ENCODE measurements at places on chromosomes 16 and 17.

GRCh38 chr16:7400117-7400890 lies 67.7 kb downstream of the RBFOX1 start:
- no peak overlapping the region for H3K4me3 ChIP-seq
- no peak for DNase-seq
- H3K27me3 ChIP-seq: no peaks in the 10 kb centered on the region
- H3K4me1 ChIP-seq: no peaks in the 10 kb centered on the region
- no peak overlapping the region for H3K27ac ChIP-seq

- no peak overlapping the region for H3K4me3 ChIP-seq
- H3K27me3 ChIP-seq: no peaks in the 10 kb centered on the region
Measured at GRCh38 chr16:48102083-48103008, 53.4 kb downstream of the ABCC12 start.

GRCh38 chr16:71647391-71647790 lies 21.4 kb downstream of the MARVELD3 start:
- DNase-seq: no peak
- no peaks in the 10 kb centered on the region for H3K4me1 ChIP-seq
- H3K27me3 ChIP-seq: no peaks in the 10 kb centered on the region

DNA sequence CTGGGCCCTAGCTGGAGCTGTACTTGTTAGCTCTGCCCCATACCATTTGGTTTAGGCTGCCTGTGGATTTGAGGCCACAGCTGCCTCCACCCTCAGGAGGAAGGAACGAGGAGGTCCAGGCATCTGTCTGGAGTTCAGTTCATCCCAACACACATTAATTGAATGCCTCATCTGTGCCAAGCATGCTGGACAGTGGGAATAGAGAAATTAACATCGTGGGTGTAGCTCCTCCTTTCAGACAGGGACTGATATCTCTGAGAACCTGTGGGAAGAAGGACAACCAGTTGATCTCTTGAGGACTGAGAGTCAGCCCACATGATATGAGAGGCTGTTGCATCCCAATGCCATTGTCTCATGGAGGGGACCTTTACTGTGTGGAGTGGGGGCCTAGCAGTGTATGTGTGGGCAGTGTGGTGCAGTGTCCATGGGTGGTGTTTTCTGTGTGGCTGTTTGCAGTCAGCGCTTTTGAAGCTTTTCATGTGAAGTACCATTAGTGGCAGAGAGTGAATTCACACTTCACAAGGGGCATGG lies 29.4 kb upstream of the DDX52 start:
- H3K27me3 ChIP-seq: no peaks in the 10 kb centered on the region
- no peak for DNase-seq
- no peak overlapping the region for H3K4me3 ChIP-seq
- H3K4me1 ChIP-seq: no peaks in the 10 kb centered on the region
- no peak overlapping the region for H3K27ac ChIP-seq

- no peak overlapping the region for H3K27ac ChIP-seq
- H3K4me3 ChIP-seq: peak overlapping the region; percentile 44
- peaks cover 82% of the 10 kb centered on the region for H3K27me3 ChIP-seq
- H3K4me1 ChIP-seq: no peaks in the 10 kb centered on the region
Measured at GRCh38 chr17:7651097-7651664, 455 bp downstream of the ATP1B2 start.

DNA sequence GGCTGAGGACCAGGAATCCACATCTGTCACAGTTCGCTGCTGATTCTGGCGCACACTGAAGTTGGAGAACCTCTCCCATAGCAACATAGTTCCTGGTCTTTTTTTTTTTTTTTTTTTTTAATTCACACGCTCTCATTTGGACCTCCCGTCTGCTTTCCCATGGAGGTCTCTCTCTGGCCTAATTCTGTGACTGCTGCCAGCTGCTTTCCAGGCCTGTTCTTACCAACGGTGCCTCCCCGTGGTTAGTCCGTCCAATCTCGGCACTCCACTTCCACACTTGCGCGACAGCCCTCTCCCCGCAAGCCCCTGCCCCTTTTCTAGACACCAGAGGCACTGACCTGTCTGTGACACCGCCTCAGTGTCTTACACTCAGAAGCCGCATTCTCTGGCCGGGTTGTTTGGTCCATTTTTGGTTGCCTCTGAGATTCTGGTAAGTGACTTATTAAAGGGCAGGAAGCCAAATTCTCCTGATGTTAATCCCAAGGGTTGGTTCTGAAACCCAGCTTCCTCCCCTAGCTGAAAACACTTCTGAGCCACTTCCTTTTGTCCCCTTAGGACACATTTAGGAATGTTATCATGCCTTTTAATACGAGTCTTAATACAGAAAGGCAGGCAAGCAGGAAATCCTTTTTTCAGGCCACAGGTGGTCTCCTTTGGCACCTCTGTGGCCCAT lies 1.1 kb upstream of the AKTIP start:
- peak overlapping the region; percentile 87 for H3K4me3 ChIP-seq
- peak; percentile 19 for DNase-seq
- peak overlapping the region; percentile 85 for H3K27ac ChIP-seq
- peaks cover 21% of the 10 kb centered on the region for H3K4me1 ChIP-seq
- H3K27me3 ChIP-seq: no peaks in the 10 kb centered on the region

DNA sequence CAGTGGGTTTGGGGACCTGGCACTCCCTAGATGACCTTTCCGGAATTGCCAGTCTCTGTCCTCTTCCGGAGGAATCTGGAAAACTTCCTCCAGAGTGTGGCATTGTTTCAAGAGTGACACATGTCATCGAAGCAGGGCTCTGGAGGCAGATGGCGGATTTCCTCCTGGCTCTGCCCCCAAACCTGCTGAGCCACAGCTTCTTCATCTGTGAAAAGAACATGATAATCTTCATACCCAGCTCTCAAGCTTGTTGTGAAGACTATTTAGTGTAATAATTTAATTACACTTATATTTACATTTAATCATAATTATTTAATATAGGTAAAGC lies 19.7 kb upstream of the TEX2 start:
- no peaks in the 10 kb centered on the region for H3K36me3 ChIP-seq
- no peak overlapping the region for H3K27ac ChIP-seq
- no peaks in the 10 kb centered on the region for H3K27me3 ChIP-seq
- no peak for DNase-seq
- H3K4me1 ChIP-seq: peaks cover 15% of the 10 kb centered on the region

DNA sequence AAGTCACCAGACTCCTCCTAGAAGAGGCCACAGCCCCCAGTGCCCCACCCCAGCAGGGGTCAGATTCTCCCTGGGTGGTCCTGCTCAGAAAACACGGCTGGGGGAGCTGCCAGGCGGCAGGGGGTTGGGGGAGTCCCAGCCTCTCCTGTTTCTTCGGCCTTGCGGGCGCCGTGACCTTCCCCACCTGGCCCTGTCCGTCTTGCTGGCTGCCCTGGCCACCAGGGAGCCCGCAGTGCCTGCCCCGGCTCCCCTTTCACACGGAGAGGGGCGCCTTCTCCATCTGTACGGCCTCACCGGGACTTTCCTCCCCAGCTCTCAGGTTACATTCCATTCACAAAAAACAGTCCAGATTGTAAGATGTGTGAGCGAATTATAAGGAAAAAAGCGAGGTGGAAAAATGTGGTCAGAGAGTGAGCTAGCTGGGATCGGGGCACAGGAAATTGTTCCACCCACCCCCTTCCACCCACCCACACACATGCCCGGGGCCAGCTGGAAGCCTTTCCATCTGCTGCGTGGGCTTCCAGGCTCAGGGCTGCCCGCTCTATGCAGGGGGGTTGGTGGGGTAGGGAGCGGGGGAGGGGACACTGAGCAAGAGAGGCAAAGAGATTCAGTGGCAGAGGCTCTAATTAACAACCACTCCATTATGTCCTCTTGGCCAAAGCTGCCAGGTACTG lies 14.6 kb upstream of the CIBAR2 start:
- no peak for DNase-seq
- H3K36me3 ChIP-seq: no peaks in the 10 kb centered on the region
- H3K27me3 ChIP-seq: peaks cover 71% of the 10 kb centered on the region

DNA sequence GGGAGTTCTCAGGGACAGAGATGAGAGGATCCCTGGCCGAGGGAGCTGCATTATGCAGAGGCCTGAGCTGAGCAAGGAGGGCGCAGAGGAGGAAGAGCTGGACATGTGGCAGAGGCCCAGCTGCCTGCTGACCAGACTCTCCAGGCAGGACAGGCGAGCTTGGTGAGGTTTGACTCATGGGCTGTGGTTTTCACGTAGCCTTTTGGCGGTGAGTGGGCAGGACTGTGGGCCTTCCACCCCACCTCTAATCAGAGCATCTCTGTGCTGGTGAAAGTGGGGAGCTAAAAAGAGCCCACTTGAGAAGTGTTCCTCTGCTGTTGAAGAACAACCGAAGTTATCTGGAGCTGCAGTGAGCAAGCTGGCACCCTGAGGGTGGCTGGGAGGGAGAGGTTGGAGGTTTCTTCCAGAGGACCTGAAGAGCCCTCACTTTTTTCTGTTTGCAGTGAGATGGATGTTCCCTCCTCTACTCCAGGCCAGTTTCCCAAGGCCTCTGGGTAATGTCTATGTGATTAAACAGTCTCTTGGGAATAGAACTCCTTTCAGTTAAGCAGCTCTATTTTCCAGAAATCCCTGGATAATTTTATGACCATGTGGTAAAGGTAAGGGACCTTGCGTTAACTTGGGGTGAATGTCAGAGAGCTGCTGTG lies 11.9 kb downstream of the EPN2 start:
- no peak for DNase-seq
- no peak overlapping the region for H3K27ac ChIP-seq
- no peaks in the 10 kb centered on the region for H3K36me3 ChIP-seq
- no peaks in the 10 kb centered on the region for H3K27me3 ChIP-seq
- H3K4me3 ChIP-seq: no peak overlapping the region

GRCh38 chr16:86758932-86759331 lies 180.6 kb downstream of the FOXL1 start:
- H3K4me1 ChIP-seq: no peaks in the 10 kb centered on the region
- DNase-seq: no peak
- peaks cover 67% of the 10 kb centered on the region for H3K27me3 ChIP-seq
- no peak overlapping the region for H3K4me3 ChIP-seq
- H3K36me3 ChIP-seq: no peaks in the 10 kb centered on the region

- no peak overlapping the region for H3K27ac ChIP-seq
- no peaks in the 10 kb centered on the region for H3K27me3 ChIP-seq
- no peaks in the 10 kb centered on the region for H3K36me3 ChIP-seq
- H3K4me3 ChIP-seq: peak overlapping the region; percentile 64
- peak; percentile 35 for DNase-seq
Measured at GRCh38 chr17:28384281-28385036, 13.0 kb downstream of the SARM1 start.

- H3K4me3 ChIP-seq: no peak overlapping the region
- no peak overlapping the region for H3K27ac ChIP-seq
- no peak for DNase-seq
- H3K27me3 ChIP-seq: no peaks in the 10 kb centered on the region
- no peaks in the 10 kb centered on the region for H3K36me3 ChIP-seq
- H3K4me1 ChIP-seq: no peaks in the 10 kb centered on the region
Measured at GRCh38 chr16:1884889-1885288, 12.9 kb upstream of the MEIOB start.

DNA sequence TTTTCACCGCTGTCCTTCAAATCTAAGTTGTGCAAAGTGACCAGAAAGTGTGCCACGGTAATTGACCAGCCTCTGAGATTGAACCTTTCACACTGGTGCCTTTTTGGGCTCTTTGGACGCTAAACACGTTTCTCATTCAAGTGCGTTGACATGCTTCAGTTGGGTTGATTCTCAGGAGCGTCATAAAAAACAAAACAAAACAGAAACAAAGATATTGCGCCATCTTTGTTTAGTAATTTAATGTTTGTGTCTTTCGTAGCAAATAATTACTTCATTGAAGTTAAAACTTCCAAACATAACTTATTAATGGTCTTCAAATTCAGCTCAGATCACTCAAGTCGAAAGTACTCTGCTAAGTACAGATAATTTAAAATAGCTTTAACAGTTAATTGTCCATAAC lies 80.2 kb downstream of the OR1D5 start:
- no peak overlapping the region for H3K27ac ChIP-seq
- no peak for DNase-seq
- peaks cover 14% of the 10 kb centered on the region for H3K27me3 ChIP-seq

DNA sequence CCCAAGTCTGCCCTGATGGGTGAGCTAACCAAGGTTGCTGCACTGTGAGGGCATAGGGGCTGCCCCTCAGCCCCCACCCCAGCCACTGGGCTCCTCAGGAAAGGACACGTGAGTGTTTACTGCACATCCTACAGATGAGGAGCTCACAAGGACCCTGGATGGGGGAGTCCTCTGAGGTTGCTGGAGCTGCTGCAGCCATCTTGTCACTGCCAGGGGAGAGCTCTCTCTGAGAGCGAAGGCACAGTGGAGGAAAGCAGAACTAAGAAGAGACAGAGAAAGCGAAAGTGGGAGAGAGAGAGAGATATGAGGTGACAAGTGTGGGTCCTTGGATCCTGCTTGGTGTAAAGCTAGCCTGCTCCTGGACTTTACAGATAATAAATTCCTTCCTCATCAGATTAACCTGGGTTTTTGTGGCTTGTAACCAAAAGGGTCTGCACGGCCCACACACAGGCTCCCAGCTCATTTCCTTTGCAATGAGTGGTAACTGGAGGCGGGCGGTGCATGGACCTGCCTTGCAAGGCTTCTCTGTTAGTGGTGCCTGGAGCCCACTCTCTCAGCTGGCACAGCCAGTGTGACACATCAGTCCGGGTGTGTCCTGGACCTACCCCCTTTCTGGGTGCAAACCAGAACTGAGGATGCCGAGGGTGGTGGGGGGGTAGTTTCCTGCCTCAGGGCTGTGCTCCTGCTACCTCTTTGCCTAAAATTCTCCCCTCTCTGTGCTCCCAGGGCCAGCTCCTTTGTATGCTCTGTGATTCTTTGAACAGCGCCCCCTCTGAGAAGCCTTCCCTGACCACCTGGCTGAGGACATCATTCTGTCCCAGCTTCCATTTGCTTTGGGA lies 14.2 kb downstream of the SNX20 start:
- DNase-seq: no peak
- no peaks in the 10 kb centered on the region for H3K4me1 ChIP-seq
- no peaks in the 10 kb centered on the region for H3K27me3 ChIP-seq
- H3K36me3 ChIP-seq: peaks cover 2% of the 10 kb centered on the region

- H3K4me3 ChIP-seq: no peak overlapping the region
- H3K36me3 ChIP-seq: no peaks in the 10 kb centered on the region
- peaks cover 93% of the 10 kb centered on the region for H3K27me3 ChIP-seq
- no peak overlapping the region for H3K27ac ChIP-seq
Measured at GRCh38 chr17:79045842-79046196, 21.9 kb downstream of the C1QTNF1 start.

GRCh38 chr17:27690882-27691281 lies 59.9 kb downstream of the LGALS9 start:
- no peak overlapping the region for H3K27ac ChIP-seq
- H3K36me3 ChIP-seq: no peaks in the 10 kb centered on the region
- DNase-seq: no peak

DNA sequence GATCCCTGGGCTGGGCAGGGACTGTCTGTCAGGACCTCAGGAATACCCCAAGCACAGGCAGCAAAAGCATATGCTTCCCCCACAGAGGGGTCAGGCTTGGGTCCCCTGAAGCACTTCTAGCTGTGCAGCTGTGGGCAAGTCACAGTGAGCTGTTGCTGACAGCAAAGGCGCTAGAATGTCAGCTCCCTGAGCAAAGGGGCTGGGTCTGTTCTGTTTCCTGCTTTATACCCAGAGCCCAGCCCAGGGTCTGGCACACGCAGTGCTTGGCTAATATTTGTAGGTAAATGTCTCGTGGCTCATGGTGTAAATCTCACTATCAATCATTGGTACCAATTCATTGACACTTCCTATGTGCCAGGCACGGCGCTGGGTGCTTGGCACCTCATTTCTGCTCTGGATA lies 16.6 kb upstream of the MPRIP start:
- DNase-seq: no peak
- H3K4me3 ChIP-seq: no peak overlapping the region
- no peaks in the 10 kb centered on the region for H3K4me1 ChIP-seq
- no peaks in the 10 kb centered on the region for H3K36me3 ChIP-seq
- H3K27ac ChIP-seq: no peak overlapping the region

Measured in MM.1S (cell line).